ENCODE measurements at places on chromosomes 3 and 15. TPM values are rescaled to one million over a fixed set of nuclear protein-coding genes. Genes with fewer than 3 reads are reported as not detected.

- no peaks in the 10 kb centered on the region for H3K4me1 ChIP-seq
- no peak for DNase-seq
- H3K27me3 ChIP-seq = no peaks in the 10 kb centered on the region
- H3K4me3 ChIP-seq = no peak overlapping the region
- H3K36me3 ChIP-seq = no peaks in the 10 kb centered on the region
Observed at GRCh38 chr3:124627501-124627908, 102.7 kb upstream of the UMPS start.

Gene MEGF11
- total RNA-seq = 1.5 TPM

GRCh38 chr15:80977627-80978036 lies 12.0 kb downstream of the MESD start:
- no peak overlapping the region for H3K4me3 ChIP-seq
- no peaks in the 10 kb centered on the region for H3K36me3 ChIP-seq
- peak; percentile 82 for DNase-seq
- H3K27me3 ChIP-seq = no peaks in the 10 kb centered on the region
- no peak overlapping the region for H3K27ac ChIP-seq
- no peaks in the 10 kb centered on the region for H3K4me1 ChIP-seq

DNA sequence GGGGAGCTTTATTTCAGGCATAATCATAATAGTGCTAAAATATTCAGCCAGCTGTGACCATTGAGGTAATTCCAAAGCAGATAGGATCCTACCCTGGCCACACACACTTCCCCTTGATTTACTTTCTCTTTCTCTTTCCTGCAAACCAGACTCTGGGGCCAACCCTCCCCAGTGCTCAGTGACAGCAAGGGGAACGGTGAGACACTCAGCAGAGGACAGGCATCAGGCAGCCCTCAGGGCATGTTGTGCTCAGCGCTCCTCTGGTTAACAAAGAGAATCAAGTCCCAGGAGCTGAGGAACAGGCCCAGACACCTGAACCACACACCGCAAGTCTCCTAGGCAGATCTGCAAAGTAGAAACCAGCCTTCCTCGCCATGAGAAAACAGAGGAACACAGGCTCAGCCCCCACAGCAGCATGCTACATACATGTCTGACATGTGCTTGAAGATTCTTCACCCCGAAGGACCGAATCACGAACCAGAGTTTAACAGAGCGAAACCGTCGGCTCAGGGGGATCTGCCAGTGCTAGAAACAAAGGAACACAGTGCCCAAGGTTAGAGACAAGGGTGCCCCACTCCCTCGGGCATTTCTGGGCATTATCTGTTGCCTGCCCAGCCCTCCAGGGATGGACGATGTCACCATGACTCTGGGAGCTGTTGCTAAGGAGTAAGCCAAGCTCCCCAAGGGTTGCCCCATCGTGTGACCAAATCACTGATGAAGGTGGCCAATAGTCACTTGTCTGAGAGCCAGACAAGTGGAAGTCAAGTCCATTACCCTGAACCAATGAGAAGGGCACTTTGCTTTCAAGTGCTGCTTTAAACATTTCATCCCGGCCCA lies 17.5 kb downstream of the HDC start:
- H3K27ac ChIP-seq = no peak overlapping the region
- no peaks in the 10 kb centered on the region for H3K4me1 ChIP-seq
- H3K4me3 ChIP-seq = no peak overlapping the region
- no peaks in the 10 kb centered on the region for H3K27me3 ChIP-seq
- H3K36me3 ChIP-seq = no peaks in the 10 kb centered on the region

GRCh38 chr3:94405258-94406035 lies 342.6 kb downstream of the NSUN3 start:
- no peak overlapping the region for H3K4me3 ChIP-seq
- no peak overlapping the region for H3K27ac ChIP-seq
- DNase-seq = no peak

DNA sequence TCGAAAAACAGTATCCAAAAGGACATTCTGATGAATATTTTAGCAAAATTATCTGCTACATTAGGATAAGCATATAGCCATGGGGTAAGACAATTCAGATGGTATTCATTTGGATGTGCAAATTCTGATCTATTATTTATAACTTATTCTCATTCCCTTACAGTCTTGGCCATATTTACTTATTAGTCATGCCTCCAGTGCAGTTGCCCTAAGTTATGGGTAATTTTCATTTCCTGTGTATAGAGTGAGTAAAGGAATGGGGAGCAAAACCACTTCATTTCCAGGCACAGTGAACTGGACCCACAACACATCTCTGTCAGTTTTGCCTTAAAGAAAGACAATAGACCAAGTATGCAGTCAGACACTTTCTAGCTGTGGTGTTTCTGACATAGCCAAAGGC lies 134.3 kb downstream of the POLQ start:
- DNase-seq = no peak
- H3K4me1 ChIP-seq = no peaks in the 10 kb centered on the region
- H3K4me3 ChIP-seq = no peak overlapping the region
- H3K27me3 ChIP-seq = no peaks in the 10 kb centered on the region

DNA sequence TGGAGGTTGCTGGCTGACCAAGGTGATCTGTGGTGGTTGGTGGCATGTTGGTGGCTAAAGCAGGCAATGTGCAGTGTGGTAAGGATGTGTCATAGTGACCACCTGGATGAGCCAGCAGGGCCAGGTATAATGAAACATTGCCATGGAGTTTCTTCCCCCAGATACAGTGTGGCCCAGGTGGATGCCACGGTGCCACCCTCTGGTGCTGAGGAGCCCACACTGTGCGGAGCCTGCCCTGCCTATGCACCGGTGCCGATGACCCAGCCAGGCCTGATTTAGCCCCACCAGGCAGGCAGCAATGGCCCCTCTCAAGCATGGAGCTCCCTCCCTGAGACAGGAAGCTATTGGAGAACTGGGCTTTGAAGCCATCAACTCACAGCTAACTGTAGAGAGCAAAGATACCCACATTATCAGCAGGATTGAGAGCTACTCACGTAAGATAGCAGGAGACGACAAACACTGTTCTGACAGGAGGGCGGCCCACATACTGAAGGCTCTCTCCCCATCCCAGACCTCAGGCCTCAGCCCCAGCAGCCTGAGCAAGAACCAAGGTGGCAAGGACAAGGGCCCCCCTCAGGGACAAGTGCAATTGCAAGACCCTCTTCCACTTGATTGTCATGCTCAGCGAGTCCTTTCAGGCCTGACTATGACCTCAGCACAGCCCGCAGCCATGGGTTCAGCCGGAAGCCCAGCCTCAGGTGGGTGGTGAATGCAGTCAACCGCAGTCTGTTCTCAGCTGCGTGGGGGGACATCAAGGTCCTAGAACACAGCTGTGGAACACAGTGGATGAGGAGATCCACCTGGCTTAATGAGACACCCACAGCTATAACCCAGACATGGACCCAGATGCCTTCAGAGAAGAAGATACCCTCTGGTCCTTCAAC lies 82.8 kb upstream of the CDV3 start:
- no peaks in the 10 kb centered on the region for H3K36me3 ChIP-seq
- H3K27me3 ChIP-seq = no peaks in the 10 kb centered on the region
- no peak overlapping the region for H3K4me3 ChIP-seq
- no peak overlapping the region for H3K27ac ChIP-seq
- DNase-seq = no peak

- no peak overlapping the region for H3K27ac ChIP-seq
- H3K4me3 ChIP-seq = no peak overlapping the region
- DNase-seq = no peak
- H3K4me1 ChIP-seq = peaks cover 6% of the 10 kb centered on the region
- no peaks in the 10 kb centered on the region for H3K36me3 ChIP-seq
- peaks cover 51% of the 10 kb centered on the region for H3K27me3 ChIP-seq
Observed at GRCh38 chr15:31155151-31155550, 53.6 kb upstream of the TRPM1 start.

- peaks cover 68% of the 10 kb centered on the region for H3K4me1 ChIP-seq
- H3K27me3 ChIP-seq = no peaks in the 10 kb centered on the region
- peak overlapping the region; percentile 72 for H3K27ac ChIP-seq
- no peaks in the 10 kb centered on the region for H3K36me3 ChIP-seq
Observed at GRCh38 chr15:37034392-37034791, 66.0 kb downstream of the MEIS2 start.

DNA sequence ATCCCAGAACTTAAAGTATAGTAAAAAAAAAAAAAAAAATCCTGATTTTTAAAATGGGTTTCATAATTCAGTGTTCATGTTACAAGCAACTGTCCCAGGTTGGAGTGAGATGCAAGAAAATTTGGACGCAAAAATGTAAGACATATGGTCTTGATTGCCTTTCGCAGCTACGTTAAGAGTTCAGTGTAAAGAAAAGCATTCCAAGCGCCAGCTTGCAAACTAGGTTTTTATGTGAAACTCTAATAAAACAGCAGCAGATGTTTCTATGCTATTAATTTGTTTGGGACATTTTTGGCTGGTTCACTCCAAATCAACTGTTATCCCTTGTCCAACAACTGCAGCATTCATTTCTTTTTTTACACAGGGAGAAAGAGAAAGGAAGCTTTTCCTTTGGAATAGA lies 957.8 kb downstream of the ROBO1 start:
- no peaks in the 10 kb centered on the region for H3K27me3 ChIP-seq
- DNase-seq = no peak
- H3K4me1 ChIP-seq = peaks cover 30% of the 10 kb centered on the region
- peaks cover 4% of the 10 kb centered on the region for H3K36me3 ChIP-seq
- H3K4me3 ChIP-seq = no peak overlapping the region
- no peak overlapping the region for H3K27ac ChIP-seq

DNA sequence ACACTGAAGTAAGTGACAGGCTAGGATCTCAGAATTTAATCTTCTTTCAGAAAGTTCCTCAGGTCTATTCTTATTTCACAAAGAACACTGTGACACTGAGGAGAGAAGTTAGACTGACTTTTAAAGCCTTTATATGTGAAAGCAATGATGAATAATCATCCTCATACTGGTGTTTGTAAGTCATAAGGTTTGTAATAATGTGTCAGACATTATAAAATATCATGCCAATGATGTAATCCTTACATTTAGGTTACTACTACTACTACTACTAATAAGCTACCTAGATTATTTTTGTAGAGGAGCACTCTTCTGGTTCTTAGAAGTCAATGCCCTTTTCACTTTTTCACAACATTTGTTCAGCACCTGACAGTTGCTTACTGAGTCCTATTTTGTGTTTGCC lies 33.4 kb downstream of the FANCD2OS start:
- no peak for DNase-seq
- no peaks in the 10 kb centered on the region for H3K4me1 ChIP-seq
- H3K27me3 ChIP-seq = no peaks in the 10 kb centered on the region
- peaks cover 5% of the 10 kb centered on the region for H3K36me3 ChIP-seq
- no peak overlapping the region for H3K27ac ChIP-seq

DNA sequence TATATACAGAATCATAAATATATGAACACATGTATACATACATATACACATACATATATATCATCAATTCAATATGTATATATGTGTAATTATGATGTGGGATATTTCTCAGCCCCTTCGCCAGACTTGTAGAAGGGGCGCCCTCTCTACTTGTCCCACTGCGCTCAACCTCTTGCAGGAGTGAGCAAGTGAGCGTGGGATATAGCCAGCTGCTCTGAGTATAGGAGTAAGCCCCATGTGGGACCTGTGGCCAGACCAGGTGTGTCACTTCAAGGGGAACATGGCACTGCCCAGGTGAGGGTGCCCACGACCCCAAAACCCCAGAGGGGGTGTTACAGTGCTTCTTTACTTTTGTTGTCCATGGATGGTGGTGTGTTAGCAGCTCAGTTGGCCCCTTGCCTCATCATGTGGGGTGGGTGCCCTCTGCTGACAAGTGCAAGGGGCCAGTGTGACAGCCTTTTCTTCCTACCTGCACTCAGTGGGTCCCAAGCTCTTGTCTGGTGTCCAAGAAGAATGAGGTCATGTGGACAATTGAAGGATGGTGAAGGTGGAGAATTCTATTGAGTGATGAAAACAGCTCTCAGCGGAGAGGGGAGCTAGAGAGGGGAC lies 304.1 kb downstream of the UNC13C start:
- H3K4me3 ChIP-seq = no peak overlapping the region
- no peaks in the 10 kb centered on the region for H3K4me1 ChIP-seq
- DNase-seq = no peak
- H3K27me3 ChIP-seq = no peaks in the 10 kb centered on the region
- H3K27ac ChIP-seq = no peak overlapping the region

Gene TMCO5A
- total RNA-seq = not detected

DNA sequence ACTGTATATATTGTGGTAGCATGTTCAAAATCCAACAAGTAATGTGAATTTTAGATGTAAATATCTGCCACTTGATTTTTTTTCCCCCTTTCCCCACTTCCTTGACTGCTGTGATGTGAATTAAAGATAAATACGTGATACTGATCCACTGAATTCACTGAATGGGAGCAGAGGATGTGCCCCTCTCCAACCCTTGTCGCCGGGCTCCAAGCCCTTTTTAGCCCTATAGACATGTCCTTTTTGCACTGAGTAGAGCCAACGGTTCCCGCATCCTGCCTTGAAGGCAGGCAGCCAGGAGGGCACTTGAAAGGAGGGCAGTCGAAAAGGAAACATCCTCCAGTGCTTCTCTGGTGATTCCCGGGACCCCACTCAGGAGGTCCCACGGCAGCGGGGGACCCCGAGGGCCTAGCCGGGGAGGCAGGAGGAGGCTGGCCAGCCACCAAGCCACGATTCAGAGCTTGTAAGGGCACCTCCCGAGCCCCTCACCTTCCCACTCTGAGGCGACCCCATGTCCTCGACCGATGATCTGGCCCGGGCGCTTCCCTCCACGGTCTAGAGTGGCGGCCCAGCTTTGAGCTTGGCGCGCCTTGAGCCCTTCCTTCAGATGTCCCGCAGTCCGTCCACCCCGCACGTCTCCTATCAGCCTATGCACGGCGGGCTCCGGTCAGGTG lies 901 bp upstream of the MANF start:
- peak overlapping the region; percentile 97 for H3K27ac ChIP-seq
- H3K4me1 ChIP-seq = peaks cover 22% of the 10 kb centered on the region
- H3K4me3 ChIP-seq = peak overlapping the region; percentile 79
- no peaks in the 10 kb centered on the region for H3K36me3 ChIP-seq
- peak; percentile 46 for DNase-seq
- no peaks in the 10 kb centered on the region for H3K27me3 ChIP-seq

- H3K36me3 ChIP-seq = no peaks in the 10 kb centered on the region
- H3K4me3 ChIP-seq = no peak overlapping the region
- H3K27me3 ChIP-seq = peaks cover 29% of the 10 kb centered on the region
- no peaks in the 10 kb centered on the region for H3K4me1 ChIP-seq
- no peak for DNase-seq
- H3K27ac ChIP-seq = no peak overlapping the region
Observed at GRCh38 chr3:127817406-127817841, 4.9 kb downstream of the MGLL start.

DNA sequence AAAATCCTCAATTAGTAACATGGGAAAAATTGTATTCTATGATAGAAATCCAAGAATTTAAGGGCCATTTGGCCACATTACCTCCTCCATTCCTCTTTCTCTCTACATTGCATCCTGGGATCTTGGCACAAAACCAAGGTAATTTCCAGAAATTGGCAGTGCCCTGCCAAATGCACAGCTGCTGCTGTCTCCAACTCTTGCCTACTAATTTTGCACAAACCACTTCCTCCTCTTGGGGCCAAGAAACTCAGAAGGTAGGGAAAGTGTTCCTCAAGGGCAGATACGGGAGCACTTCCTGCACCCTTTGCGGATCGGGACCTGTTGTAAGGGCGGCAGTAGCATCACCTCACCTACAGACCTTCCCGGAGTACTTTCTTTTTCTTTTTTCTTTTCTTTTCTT lies 57.8 kb downstream of the MAP3K13 start:
- H3K27me3 ChIP-seq = no peaks in the 10 kb centered on the region
- no peak for DNase-seq
- no peak overlapping the region for H3K27ac ChIP-seq
- H3K4me3 ChIP-seq = no peak overlapping the region
- no peaks in the 10 kb centered on the region for H3K36me3 ChIP-seq

Gene CLDN18
- not detected for total RNA-seq

Gene TLR9
- not detected for total RNA-seq

- H3K27me3 ChIP-seq = no peaks in the 10 kb centered on the region
- H3K36me3 ChIP-seq = no peaks in the 10 kb centered on the region
- DNase-seq = peak; percentile 52
Observed at GRCh38 chr3:139559541-139559940, 20.0 kb upstream of the RBP1 start.

Measured in neural progenitor cell (in vitro differentiated cells).